ENCODE measurements at places on chromosomes 3 and 15. TPM values are rescaled to one million over a fixed set of nuclear protein-coding genes. Genes with fewer than 3 reads are reported as not detected.

DNA sequence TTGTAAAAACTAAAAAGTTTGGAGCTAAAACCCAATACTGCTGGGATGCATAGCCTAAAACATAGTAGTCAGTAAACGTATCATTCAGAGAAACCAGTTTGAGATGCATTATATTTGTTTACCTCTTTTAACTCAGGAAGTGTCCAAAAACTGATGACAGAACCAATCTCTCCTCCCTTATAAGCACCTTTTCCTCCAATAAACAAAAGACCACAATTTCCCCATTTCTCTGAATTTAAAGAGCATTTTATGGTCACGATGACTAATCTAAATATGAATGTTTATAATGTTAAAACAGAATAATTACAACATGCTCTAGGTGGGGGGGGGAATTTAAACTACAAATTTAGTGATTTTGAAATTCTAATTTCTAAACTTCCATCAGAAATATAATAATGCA lies 58.5 kb downstream of the CEP63 start:
- DNase-seq: no peak

DNA sequence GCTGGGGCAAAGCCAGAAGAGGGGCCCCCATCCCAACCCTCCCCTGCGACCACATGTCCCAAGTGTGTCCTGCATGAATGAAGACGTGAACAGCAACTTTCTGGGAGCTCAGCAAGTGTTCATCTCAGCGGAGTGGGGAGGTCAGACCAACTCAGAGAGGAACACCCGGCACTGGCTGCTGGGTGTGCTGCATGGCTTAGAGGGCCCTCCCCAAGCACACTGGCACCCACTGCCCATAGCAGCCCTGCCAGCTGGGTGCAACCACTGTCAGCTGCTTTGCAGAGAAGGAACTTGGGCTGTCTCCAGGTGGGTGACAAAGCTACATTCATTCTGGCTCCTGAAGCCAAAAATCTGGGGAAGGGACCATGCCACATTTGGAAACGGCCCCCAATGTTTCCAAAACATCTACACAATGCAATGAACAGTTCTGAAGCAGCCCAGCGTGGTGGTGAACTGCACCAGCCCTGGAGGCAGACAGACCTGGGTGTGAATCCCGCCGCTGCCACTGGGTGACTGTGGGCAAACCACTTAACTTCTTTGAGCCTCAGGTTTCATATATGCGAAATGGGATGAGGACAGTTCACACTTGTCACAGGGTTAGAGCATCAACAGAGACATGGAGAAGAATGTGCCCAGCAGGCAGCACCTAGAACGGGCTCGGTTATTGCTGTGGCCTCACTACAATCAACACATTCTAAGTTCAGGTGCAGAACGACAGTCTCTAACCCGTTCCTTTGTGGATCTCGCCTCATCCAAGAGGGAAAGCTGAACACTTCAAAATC lies 145.4 kb downstream of the NUP210 start:
- no peak for DNase-seq

DNA sequence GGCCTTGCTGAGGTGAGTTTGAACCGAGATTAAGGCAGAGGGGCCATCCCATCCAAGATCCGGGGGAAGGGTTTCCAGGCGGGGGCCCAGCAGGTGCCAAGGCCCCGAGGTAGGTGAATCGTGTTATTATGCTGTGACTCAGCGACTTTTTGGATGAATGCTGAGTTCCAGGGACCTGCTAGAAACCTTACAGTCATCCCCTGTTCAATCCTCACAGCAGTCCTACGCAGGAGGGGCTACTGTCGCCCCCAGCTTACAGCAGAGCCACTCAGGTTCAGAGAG lies 40.9 kb downstream of the DNAJB8 start:
- no peak for DNase-seq

DNA sequence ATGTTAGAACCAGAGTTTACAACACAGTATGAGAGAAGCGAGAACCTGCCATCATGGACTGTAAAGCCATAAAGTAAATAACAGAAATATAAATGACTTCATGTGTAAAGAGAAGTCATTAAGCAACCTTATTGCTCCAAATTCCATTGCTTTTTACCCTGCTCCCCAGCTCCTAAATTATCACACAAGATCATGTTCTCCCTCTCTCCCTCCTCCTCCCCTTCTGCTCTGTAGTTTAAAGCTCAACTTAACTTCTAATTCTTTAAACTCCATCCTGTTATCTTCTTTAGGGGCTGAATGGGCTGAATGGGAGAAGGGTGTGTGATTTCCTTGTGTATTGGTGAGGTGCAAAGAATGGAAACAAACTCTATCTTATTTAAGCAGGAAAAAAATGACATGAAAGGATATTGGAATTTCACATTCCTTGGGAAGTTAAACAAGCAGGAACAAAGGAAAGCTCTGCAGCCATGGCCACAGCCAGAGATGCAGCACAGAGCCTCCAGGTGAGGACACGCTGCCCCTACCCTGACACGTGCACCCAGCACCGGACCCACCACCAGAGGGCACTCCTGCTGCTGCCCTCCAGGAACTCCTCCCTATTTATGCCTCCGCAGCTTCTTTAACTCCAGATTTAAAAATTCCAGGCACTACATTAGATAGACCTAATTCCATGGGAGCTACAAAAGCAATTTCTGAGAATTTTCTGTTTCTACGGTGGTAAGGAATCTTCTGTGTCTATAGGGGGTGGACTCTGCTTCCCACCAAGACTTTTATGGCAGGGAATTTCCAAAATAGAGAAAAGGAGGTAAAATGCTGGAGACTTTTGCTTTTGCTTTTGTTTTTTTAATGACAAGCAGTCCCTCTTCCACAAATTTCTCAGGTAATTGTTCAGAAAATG lies 76.9 kb upstream of the ABI3BP start:
- DNase-seq: no peak

CADM2 gene
- 0.64 TPM for total RNA-seq

STX19 gene
- not detected for total RNA-seq

Measured in Panc1 (cell line).